ENCODE measurements at places on chromosomes 4 and X. TPM values are rescaled to one million over a fixed set of nuclear protein-coding genes. Genes with fewer than 3 reads are reported as not detected.

Gene DAPP1
- total RNA-seq: not detected

Gene CENPVL2
- total RNA-seq: not detected

Gene VCX2
- total RNA-seq: not detected

Gene CORIN
- total RNA-seq: 1.00 TPM

Gene SH3D19
- 18.4 TPM for total RNA-seq

Gene RTL3
- total RNA-seq: not detected

Gene MID2
- 15.1 TPM for total RNA-seq

Gene MAMLD1
- 0.44 TPM for total RNA-seq

Gene SHROOM4
- 0.62 TPM for total RNA-seq

Gene RNF150
- 1.3 TPM for total RNA-seq

Gene GC
- not detected for total RNA-seq

Gene TCEAL6
- not detected for total RNA-seq

Gene FGFBP2
- not detected for total RNA-seq

Gene MAP7D3
- total RNA-seq: 16.4 TPM

Gene GJB1
- not detected for total RNA-seq

Gene EGFL6
- total RNA-seq: not detected

Gene JCHAIN
- total RNA-seq: 1.2 TPM

Gene DRP2
- 1.7 TPM for total RNA-seq

Gene OTC
- total RNA-seq: not detected

Gene STPG2
- total RNA-seq: not detected

Gene TRIML2
- not detected for total RNA-seq

Gene INTU
- total RNA-seq: 8.1 TPM

Gene ZCCHC18
- 2.0 TPM for total RNA-seq

Gene GAGE2A
- total RNA-seq: not detected

Gene MTNR1A
- total RNA-seq: not detected

Gene RAB33A
- 4.3 TPM for total RNA-seq

Gene PAGE5
- total RNA-seq: not detected

Gene LRCH2
- total RNA-seq: 15.8 TPM

Gene ADGRG4
- total RNA-seq: not detected

Gene CCSER1
- total RNA-seq: 2.9 TPM

Data from uterine smooth muscle cell (primary cell).